Inflammatory macrophage (primary cell): ENCODE measurements at places on chromosomes 4 and X.

- no peak for DNase-seq
Observed at GRCh38 chr4:98793658-98794057, 135.2 kb upstream of the TSPAN5 start.

GRCh38 chr4:83906561-83906960, 370.7 kb downstream of the GPAT3 start:
- DNase-seq: no peak

DNA sequence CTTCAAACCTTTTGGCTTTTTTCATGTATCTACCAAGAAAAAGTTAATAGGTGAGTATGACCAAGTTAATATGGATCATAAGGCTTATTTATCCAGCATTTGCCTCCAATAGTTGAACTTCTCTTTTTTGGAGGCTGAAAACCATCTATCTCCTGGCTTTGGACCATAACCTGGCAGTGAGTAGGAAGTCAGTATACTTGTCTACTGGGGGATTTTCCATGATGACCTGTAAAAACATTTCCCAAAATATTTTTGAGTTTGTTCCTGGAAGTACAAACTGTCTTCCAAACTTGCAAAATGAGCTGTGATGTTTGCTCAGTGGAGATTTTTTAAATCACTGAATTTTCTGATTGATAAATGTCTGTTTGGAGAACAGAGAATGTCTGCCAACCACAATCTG, 349.9 kb downstream of the FAM47B start:
- DNase-seq: no peak

GRCh38 chr4:70818921-70819320, 20.8 kb downstream of the GRSF1 start:
- DNase-seq: no peak

DNA sequence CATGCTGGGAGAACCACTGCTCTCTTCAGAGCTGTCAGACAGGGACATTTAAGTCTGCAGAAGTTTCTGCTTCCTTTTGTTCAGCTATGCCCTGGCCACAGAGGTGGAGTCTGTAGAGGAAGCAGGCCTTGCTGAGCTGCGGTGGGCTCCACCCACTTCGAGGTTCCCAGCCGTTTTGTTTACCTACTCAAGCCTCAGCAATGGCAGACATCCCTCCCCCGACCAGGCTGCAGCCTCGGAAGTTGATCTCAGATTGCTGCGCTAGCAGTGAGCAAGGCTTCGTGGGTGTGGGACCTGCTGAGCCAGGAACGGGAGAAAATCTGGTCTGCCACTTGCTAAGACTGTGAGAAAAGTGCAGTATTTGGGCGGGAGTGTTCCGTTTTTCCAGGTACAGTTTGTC, 118.9 kb downstream of the SLC10A6 start:
- DNase-seq: no peak

DNA sequence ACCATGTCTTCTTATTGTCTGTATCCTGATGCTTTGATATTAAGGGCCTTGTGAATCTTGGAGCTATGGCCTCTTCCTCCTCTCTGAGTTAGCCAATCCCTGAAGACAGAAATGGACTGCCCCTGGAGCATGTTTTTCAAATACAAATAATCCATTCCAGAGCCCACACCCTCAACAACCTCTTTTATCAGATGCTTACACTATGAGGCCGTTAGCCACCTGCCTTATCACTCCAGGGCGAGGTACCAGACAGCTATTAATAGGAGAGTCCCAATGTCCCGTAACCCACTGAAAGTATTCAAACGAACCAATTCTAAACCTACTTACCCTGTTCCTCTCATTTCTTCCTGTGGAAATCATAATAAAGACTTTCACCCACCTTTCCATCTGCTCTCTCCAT, 165.0 kb downstream of the ARHGAP24 start:
- DNase-seq: no peak

DNA sequence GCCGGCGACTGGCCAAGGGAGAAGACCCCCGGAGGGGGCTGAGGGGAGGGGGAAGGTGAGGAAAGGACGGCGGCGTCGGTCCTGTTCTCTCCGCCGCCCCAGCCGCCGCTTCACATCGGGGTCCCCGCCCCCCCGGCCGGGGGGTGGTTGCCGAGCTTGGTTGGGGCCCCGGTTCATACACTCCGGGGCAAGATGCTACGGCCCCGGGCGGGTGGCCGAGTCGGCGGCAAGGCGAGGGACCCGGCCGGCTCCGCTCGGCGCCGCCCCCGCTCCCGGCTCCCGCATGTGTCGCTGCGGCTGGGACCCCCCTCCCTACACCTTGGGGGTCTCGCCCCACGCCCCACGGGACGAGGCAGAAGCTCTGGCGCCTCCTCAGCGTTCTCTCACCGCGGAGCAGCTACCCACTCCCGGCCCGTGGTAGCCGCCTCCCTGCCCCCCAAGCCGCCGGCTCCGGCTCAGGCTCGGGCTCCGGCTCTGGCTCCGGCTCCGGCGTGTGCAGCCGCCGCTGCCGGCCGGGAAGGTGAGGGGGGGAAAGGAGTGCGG, 461 bp downstream of the FBXW7 start:
- no peak for DNase-seq

- DNase-seq: no peak
Observed at GRCh38 chr4:32161392-32161791, 1441.2 kb downstream of the PCDH7 start.

DNA sequence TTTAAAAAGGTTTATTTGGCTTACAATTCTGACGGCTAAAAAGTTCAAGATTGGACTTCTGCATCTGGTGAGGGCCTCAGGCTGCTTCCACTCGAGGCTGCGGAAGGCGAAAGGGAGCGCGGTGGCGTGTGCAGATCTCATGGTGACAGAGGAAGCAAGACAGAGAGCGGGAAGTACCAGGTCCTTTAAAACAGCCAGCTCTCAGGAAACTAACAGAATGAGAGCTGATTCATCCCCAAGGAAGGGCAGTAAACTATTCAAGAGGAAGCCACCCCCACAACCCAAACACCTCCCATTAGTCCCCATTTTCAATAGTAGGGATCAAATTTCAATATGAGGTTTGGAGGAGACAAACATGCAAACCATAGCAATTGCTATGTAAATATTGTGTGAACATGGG, 2144.2 kb upstream of the AGA start:
- DNase-seq: no peak

DNA sequence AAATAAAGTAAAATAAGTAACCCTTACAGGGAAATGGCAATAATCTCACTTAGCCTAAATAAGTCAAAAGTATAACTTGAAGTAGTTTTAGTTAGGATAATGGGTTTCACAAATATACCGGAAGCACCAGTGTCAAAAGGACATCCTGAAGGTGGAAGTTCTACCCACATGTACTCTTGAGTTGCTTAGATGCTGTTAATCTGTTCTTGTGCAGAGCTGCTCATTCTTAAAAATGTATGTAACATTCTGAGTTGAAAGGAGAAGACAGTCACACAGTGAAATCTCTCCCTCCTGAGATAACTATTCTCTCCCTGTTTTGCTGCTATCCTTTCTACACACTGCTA, 11.2 kb upstream of the CCNG2 start:
- peak; percentile 58 for DNase-seq

GRCh38 chrX:132568291-132568690, 79.5 kb upstream of the MBNL3 start:
- DNase-seq: no peak
